ENCODE measurements at places on chromosomes 1 and 21.

GRCh38 chr1:30822006-30822405 lies 64.4 kb upstream of the LAPTM5 start:
- DNase-seq, result no peak

DNA sequence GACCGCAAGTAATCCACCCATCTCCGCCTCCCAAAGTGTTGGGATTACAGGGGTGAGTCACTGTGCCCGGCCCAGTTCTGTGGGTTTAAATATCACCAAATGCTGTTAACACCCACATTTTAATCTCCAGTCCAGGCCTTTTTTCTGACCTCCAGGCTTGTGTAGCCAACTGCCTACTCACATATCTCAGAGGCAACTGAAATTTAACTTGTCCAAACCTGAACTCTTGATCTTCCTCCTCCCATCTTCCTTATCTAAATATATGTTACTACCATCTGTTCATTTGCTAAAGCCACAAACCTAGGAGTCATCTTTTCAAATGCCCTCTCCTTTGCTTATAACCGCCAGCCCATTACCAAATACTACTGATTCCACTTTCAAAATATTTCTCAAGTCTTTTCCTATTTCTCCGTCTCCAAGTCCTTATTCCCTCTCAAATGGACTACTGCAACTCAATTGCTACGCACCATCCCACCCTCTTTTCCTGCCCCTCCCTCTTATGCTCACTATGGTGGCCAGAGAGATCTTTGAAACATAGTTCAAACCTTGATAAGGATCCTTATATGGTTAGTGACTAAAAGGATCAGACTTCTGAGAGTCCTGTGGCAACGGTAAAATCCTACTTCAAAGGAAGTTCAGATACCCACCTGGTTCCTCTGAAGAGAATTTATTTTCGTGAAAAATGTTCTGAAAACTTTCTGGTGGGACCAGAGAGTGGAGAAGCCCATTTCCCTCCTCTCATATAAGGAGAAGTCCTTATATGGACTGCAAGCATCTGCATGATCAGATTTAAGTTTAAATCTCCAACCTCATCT lies 78.5 kb upstream of the CDC42BPA start:
- DNase-seq, result no peak

GRCh38 chr1:100469578-100469977 lies 68.4 kb upstream of the GPR88 start:
- no peak for DNase-seq

GRCh38 chr21:39121600-39122355 lies 61.5 kb downstream of the PSMG1 start:
- DNase-seq, result no peak

GRCh38 chr1:178477841-178478240 lies 18.9 kb downstream of the CLEC20A start:
- DNase-seq, result no peak
